ENCODE measurements at places on chromosomes 3 and 15. TPM values are rescaled to one million over a fixed set of nuclear protein-coding genes. Genes with fewer than 3 reads are reported as not detected.

DNA sequence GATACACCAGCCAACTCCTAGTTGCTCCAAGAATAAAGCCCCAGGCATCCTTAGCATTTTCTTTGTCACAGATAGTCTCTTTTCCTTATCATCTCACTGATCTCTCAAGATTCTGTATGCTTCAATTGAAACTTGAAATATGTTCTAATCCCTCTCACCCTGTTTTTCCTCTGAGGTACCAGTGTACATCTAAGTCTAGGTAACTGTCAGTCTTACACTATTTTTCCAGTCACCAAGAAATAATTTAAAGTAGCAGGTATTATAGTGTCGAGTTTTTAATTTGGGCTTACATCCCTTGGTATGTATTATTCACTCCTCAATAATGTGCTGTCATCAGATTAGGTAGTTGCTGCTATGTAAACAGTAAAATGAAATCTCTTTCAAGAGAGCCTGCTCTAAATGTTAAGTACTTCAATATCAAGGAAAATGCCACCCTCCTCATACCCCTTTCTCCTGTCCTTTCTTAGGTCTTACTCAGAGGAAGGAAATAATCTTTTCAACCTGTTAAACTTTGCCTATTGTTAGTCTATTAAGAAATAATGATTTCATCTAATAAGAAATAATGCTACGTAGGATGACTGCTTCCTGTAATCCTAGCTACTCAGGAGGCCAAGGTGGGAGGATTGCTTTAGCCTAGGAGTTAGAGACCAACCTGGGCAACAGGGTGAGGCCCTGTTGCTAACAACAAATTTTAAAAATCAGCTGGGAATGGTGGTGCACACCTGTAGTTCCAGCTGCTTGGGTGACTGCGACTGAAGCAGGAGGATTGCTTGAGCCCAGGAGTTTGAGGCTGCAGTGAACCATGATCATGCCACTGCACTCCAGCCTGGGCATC is 39.8 kb downstream of the TSC22D2 start:
- no peak for DNase-seq

GRCh38 chr3:13574083-13574797 is 25.3 kb downstream of the FBLN2 start:
- no peak for DNase-seq

GRCh38 chr3:63872135-63872924 is 8.7 kb downstream of the ATXN7 start:
- no peak for DNase-seq

DNA sequence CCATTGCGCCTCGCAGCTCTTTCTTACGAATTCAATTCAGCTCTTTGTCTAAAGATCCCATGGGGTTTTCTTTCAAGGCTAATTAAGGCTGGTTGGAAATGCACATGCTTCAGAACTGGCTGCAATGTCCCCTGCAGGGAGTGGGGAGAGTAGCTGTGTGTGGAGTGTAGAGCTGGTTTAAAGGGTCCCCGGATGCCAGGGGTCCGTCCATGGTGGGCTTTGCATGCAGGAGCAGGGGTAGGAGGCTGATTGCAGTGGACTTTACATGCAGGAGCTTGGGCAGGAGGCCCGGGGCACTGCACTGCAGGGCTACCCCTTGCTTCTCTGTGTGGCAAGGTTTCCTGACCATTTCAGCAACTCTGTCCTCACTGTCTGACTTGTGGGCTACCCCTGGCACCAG is 261.6 kb upstream of the LYSMD4 start:
- no peak for DNase-seq

- no peak for DNase-seq
Measured at GRCh38 chr3:191290311-191291025, 38.7 kb upstream of the CCDC50 start.

DNA sequence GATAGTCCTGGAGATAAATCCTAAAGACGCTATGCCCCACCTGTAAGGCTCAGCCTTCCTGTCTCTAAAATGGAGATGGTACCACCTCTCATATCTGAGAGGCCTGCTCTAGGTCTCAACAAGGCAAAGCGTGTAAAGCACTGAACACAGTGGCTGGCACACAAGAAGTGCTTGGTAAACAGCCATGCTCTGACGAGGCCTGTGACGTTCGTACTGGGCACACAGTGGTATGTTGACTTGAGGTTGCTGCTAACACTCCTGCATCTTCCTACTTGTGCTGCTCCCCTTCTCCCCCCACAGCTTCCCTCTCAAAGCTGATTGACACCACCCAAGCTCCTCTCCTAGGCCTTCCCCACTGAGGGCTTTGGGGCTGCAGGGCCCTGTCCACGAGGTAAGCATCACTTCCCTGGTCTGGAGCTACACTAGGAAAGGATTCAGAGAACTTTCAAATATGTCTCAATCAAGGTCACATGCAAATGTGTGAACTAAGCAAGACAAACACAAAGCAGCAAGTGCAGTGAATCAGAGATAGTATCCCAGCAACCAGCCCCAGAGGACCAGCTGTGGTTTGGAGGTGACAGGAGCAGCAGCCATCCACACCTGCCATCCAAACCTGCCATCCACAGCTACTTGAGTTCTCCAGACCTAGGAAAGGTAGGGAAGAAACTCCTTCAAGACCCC is 177.5 kb downstream of the STT3B start:
- no peak for DNase-seq

DNA sequence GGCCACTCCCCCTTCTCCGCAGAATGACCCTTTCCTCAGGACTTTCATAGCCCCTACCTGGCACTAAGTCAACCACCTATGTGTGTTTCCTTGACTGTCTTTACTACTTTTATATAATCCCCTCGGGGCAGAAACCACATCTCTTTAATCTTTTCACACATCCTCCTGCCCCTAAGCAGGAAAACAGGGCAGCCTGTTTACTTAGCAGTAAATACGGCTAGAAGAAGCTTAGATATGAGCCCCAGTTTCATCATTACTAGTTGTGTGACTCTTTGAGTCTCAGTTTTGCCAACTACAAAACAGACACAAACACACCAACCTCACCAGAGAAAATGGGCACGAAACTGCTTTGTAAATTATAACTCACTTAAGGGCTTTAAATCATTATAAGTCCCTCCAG is 98.3 kb downstream of the CYP19A1 start:
- DNase-seq = no peak

- no peak for DNase-seq
Measured at GRCh38 chr3:117874904-117875874, 1159.5 kb downstream of the IGSF11 start.

DNA sequence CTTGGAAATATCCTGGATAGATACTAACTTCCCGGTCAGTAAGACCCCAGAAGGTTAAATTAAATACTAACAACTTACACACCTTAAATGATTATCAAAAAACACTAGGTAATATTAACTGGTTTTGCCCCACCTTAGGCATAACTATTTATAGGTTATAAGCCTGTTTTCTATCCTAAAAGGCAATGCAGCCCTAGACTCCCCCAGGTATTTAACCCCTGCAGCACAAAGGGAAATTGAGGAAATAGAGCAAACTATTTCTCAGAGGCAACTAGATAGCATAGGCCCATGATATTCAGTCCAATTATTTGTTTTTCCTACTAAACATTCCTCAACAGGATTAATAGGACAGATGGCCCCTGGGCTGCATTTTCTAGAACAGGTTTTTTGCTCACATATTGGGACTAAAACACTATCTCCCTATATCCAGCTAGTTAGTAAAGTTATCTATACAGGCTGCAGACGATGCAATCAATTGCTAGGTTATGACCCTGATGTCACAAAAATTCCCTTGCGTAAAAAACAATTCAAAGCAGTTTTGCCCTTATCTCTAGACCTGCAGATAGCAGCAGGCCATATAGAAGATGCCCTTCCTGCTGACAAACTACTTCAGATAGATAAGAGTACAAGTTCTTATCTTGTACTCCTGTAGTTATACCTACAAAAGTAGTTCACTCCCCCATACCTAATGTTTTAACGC is 221.3 kb downstream of the DTWD1 start:
- no peak for DNase-seq

DNA sequence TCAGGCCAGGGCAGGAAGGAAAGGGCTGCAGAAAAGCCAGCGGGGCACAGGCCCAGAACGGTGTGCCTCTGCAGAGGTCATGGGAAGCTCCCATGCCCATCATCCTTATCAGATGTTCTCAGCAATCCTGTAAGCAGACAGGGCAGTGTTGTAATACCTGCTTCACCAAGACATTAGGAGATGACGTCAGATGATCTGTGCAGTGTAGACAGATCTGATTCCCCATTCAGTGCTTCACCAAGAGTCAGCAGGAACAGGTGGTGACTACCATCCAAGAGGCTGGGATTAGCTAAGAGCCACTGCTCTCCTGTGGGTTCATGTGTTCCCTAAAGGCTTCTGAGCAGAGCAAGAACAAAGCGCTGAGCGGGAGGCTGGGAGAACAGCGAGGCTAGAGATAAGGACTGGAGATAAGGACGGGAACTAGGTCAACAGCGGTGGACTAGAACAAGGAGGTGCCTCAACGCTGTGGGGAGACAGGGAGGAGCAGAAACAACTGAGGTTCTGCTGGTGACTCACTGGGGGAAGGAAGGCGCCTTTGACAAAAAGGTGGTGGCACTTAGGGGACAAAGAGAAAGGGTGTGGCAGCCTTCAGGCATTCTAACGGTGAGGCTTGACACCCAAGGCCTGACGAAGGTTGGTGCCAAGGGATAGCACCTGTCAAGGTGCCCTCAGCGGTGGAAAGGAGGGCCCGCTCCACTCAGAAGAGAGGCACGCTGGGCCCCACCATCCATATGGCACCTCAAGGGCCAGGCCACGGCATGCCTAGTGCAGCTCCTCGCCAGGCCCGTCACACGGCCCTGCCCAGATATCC is 28.4 kb downstream of the CCDC12 start:
- no peak for DNase-seq

- DNase-seq = peak; percentile 56
Measured at GRCh38 chr3:124995460-124995994, 60.3 kb downstream of the HEG1 start.

- no peak for DNase-seq
Measured at GRCh38 chr3:152226176-152226575, 42.6 kb upstream of the MBNL1 start.

GRCh38 chr3:77906102-77906709 is 866.3 kb downstream of the ROBO2 start:
- no peak for DNase-seq

DNA sequence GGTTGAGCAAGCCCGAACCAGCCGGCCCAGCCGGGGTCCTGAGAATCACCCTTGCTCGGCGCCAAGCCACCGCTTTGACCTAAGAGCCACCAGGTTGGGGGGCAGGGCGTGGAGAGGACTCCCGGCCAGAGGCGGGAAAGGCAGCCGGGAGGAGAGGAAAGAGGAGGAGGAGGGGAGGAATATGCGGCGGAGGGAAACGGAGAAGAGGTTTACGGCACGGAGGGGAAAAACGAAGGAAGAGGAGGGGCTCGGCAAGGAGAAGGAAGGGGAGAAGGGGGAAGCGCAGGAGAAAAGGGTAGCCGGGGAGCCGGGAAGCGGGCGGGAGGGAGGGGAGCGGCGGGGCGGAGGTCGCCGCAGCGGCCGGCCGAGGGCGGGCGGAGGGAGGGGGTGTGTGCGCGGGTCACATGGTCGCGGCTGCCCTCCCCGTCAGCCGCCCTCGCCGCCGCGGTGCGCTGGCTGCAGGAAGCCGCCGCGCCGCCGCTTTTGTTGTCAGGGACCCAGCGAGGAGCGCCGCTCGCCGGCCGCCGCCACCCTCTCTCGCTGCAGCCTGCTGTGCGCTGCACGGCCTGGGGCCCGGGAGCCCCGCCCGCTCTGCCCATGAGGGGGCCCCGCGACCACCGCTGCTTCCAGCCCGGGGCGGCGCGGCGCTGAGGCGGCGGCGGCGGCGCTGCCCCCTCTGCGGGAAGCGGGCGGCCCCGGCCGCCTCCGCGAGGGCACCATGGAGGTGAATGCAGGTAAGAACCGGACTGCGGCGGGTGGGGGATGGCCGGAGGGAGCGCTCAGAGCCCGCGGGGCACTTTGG is at the start of gene NR1D2:
TSS of gene NR1D2 (plus strand) at position 426 of the 802 bp plus-strand sequence. CDS start at position 719, 293 bp downstream.
- peak; percentile 90 for DNase-seq

- no peak for DNase-seq
Measured at GRCh38 chr3:9619180-9619579, 30.1 kb upstream of the MTMR14 start.

- no peak for DNase-seq
Measured at GRCh38 chr15:83289160-83289559, 4.7 kb upstream of the BNC1 start.

The ATP10A gene
- total RNA-seq = 0.75 TPM

The SAXO2 gene
- total RNA-seq = 3.0 TPM

The GABRB3 gene
- total RNA-seq = 1.6 TPM

The GOLGA8S gene
- 0.16 TPM for total RNA-seq

The SSUH2 gene
- total RNA-seq = 1.00 TPM

Measured in Right ventricle myocardium superior (tissue), 1 donor.